ENCODE measurements at places on chromosomes 13 and 19.

DNA sequence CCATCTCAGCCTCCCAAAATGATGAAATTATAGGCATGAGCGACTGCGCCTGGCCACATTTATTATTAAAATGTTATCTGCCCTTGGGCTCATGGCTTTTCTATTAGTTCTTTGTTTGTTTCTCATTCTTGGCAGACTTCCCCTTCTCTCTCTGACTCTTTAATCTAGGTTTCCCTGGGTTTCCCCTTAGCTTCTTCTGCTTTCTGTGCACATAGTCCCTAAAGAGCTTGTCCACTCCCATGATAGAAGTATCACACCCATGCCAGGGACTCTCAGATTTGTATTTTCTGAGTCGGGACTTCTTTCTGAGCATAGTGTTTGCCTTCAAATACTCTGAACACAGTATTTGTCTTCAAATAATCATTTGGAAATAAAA lies 38.6 kb upstream of the ITM2B start:
- DNase-seq = no peak

DNA sequence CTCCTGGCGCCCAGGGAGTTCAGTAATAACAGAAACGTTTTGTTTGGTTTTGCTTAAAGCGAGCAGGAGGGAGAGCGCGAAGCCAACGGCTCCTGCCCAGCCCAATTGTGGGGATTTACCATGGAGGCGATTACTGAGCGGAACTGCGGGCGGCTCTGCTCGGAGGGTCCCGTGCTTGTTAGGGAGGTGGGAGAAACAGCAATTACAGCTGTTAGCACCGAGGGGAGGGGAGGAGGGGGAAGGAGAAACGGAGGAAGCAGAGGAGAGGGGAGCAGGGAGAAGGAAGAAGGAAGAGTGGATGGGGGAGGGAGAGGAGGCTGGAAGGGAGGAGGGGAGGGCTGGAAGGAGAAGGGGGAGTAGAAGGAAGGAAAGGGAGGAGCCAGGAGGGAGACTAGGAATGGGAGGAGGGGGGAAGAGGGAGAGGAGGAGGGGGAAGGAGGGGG lies 7.7 kb upstream of the ONECUT3 start:
- DNase-seq = no peak

DNA sequence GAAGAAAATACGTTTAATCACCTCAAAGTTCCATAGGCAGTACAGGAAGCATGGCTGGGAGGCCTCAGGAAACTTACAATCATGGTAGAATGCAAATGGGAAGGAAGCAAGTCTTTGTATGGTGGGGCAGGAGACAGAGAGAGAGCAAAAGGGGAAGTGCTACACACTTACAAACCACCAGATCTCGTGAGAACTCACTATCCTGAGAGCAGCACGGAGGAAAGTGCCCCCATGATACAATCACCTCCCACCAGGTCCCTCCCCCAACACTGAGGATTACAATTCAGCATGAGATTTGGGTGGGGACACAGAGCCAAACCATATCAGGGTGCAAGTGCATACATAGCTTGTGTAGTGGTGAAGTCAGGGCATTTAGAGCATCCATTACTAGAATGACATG lies 92.3 kb upstream of the ANKRD10 start:
- DNase-seq = no peak

GRCh38 chr19:10764340-10764894 lies 46.5 kb downstream of the DNM2 start:
- DNase-seq = no peak

DNA sequence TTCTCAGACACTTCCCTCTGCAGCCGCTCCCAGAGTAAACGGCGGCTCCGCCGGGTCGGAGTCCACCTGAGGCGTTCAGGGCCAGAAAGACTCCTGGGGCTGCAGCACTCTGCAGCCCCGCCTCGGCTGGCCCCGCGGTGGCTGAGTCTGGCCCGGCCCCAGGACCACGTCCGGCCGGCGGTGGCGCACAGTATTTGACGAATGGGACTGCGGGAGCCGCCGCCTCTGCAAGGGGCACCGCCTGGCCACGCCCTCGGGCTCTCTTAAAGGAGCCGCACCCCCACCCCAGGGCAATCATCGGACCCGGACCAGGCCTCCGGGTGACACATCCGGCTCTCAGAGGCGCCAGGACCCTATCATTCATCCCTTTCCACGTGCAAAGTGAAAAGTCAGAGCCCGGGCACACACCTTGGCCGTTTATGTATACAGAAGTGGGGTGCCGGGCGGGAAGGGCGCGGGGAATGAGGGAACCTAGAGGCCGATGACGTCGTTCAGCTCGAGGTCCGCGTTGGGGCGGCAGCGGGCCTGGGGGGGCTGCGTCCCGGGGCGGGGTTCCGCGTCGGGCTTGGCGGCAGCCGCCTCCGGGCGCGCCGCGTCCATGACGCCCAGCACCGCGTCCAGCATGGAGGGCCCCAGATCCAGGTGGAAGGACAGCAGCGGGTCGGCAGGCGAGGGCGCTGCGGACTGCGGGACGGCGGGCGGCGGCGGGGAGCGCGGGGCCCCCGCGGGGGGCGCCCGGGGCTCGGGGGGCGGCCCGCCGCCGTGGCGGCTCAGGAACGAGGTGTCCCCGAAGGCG lies 1.2 kb upstream of the LENG9 start:
- peak; percentile 51 for DNase-seq

DNA sequence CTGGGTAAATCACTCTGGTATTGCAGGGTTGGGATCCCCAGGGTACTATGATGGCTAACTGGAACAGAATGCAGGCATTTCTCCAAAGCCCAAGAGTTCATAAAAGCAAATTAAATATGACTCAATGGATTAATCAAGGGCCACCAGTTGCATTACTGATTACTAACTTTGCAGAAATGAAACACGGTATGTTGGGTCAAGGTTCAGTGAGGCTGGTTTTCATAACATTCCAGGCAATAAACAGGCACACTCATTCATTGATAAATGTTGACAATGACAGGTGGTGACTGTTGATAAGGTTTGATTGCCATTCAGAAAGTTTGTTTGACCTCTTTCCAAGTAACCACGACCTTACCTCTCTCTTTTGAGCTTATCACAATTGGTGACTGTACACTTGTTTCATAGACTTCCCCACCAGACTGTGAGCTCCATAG lies 506 bp upstream of the AP1M1 start:
- DNase-seq = no peak

DNA sequence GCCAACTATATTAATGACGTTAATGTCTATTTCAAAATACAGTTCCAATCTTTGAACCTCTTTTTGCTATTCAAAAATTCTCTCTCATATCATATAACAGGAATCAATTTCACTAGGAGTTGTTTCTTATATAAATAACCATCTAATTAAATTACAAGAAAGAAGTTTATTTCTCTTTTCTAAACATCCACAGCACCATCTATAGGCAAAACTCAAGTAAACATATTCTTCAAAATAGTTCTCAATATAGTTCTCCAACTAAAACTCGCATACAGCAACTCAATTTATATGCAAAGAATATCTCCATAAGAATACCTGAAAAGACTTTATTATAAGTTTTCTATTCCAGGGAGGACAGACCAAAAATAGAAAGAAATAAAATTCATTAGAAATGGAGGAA lies 65.6 kb downstream of the RBM26 start:
- no peak for DNase-seq

DNA sequence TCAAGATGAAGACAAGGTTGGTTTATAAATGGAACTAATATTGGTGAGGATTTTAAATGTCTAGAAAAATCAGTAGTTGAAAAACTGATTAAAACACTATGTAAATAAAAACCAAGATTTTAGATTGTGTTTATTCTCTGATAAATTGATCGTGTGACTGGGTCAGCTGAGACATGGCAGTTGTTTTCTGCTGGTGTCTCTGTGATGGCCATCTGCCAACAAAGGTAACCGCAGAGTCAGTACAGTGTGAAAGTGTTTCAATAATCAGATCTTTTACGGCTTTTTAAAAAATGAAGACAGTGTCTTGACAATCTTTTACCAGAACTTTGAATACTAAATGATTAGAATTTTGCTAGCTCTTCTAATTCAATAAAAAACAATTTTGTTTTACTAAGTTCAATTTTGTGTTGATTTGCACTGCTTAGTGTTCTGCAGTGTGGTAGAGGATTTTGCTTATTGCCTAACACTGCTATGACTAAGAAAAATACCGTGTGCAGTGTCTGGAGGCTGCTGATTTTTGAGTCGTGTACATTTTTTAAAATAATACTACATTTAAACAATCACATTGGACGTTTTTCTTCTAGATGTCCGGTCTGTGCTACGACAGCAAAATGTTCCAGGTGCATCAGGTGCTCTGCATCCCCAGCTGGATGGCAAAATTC lies 32.7 kb upstream of the GPR183 start:
- DNase-seq = no peak

DNA sequence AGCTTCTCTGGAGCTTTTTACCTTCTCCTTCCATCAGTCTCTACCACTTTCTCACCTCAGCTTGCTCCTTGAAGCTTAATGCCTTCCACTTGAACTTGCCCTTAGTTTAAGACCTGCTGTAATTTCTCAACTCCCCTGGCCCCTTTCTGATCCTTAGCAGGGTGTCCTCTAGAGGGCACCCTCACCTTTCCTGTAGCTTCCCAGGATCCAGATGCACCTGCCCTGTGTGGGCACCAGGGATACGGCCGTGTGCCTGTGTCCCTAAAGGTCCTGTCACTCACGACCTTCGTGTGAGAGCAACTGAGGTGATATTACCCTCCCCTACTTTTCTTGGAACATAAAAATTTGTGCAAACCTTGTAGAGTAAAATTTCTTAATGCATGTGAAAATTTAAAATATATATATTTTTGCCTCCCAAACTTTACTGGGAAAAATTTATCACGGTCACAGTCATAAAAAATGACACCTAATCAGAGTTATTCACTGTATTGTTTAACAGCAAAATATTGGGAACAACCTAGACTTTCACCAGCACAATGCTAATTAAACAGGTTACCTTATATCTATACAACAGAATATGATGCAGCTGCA lies 46.4 kb downstream of the PSG3 start:
- no peak for DNase-seq

DNA sequence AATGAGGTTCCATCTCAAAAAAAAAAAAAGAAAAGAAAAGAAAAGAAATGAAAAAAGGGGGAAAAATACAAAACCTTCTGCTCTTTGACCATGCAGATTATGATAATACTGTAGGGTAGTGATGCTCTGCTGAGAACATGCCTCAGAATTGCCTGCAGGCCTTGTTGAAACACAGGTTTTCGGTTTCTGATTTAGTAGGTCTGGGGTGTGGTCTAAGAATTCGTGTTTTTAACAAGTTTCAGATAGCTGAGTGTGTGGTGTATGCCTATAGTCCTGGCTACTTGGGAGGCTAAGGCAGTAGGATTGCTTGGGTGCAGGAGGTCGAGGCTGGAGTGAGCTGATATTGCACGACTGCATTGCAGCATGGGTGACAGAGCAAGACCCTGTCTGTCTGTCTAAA lies 14.9 kb upstream of the CYP2B6 start:
- no peak for DNase-seq

DNA sequence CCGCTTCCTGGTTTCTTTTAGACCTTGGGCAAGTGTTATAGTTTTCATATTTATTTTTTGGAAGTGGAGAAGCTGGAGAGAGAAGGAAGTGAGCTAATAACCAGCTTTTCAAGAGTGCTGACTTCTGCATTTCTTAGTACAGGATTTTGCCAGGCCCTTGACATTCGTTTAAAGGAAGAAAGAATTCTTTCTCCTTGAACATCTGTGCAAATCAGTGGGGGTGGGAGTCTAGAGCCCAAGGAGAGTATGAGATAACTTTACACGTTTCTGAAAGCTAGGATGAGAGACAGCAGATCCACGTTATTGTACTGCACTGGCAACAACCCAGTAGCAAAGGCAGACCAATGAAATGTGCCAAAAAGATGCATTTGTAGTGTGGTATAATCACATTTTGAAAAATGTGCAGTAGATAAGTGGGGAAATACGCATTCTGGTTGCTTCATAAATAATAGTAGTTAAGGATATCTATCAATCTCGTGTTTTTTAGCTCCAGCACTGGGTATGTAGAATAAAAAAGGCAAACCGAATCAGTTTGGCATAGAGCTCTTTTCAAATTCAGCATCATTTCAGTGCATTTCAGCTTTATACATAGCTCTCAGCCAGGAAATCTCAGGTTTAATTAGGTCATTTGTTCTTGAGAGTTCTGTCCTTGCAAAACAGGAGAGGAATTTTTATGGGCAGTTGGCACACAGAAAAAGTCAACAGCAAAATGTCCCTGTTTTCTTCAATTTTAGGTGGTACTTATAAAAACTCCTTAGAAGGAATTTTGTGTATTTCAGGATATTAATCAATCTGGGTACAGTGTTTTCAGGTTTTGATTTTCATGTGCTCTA lies 4.3 kb downstream of the RNF113B start:
- DNase-seq = no peak

GRCh38 chr13:38767506-38768265 lies 80.8 kb downstream of the FREM2 start:
- DNase-seq = no peak

GRCh38 chr13:25455146-25455545 lies 83.4 kb downstream of the ATP8A2 start:
- no peak for DNase-seq

DNA sequence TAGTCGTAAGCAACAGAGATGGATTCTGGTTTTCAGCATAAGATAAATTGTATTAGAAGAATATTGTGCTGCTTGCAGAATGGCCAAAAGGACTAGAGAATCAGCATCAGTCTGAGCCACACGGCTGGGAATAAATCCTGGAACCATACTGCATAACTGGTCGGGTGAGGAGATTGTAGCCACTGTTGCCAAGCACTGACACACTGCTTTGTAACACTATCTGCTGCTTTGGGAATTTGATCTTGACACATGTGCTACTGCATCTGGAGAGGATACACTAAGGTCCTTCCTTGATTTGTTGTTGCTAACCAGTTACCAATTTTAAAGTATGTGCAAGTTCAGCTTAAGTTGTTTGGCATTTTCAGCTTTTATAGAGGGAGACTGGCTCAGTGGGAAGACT lies 1.9 kb downstream of the HNRNPA1L2 start:
- DNase-seq = no peak

DNA sequence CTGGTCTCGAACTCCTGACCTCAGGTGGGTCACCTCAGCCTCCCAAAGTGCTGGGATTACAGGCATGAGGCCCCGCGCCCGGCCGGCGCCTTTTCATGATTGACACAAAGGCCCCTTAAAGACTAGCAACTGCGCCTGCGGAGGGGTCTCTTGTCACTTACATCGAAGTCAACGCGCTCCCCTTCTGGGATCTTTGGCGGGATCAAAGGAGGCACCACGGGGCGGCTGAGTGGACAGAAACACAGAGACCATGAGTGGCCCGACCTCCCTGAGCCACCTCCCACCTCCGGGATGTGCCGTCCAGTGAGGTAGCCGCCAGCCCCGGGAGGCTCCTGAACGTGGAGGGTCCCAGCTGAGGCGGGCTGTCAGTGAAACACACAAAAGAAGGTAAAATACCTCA lies 7.3 kb downstream of the TNNT1 start:
- DNase-seq = no peak

DNA sequence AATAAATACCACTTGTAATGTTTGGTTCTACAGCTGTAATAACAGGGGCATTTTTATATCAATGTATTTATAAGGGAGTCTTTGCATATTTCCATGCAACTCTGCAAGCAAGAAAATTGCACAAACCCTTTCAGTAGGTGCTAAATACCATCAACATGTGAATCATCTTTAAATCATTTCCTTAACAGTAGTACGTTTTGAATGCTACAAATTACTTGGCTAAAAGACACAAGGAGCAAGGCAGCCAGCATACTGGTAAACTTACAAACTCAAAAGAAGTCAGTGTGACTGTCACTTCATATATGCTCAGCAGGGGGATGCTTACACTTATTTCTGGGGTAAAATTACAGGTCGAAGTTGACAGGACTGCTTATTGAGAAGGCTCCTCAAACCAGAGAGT lies 402.4 kb downstream of the EFNB2 start:
- no peak for DNase-seq

- no peak for DNase-seq
Observed at GRCh38 chr13:112770504-112770903, 80.7 kb downstream of the ATP11A start.

- no peak for DNase-seq
Observed at GRCh38 chr13:29740961-29741360, 109.5 kb downstream of the UBL3 start.
